H54 (cell line): ENCODE measurements at places on chromosomes 1 and 21.

- DNase-seq = no peak
Observed at GRCh38 chr1:59055908-59056719, 240.8 kb upstream of the FGGY start.

DNA sequence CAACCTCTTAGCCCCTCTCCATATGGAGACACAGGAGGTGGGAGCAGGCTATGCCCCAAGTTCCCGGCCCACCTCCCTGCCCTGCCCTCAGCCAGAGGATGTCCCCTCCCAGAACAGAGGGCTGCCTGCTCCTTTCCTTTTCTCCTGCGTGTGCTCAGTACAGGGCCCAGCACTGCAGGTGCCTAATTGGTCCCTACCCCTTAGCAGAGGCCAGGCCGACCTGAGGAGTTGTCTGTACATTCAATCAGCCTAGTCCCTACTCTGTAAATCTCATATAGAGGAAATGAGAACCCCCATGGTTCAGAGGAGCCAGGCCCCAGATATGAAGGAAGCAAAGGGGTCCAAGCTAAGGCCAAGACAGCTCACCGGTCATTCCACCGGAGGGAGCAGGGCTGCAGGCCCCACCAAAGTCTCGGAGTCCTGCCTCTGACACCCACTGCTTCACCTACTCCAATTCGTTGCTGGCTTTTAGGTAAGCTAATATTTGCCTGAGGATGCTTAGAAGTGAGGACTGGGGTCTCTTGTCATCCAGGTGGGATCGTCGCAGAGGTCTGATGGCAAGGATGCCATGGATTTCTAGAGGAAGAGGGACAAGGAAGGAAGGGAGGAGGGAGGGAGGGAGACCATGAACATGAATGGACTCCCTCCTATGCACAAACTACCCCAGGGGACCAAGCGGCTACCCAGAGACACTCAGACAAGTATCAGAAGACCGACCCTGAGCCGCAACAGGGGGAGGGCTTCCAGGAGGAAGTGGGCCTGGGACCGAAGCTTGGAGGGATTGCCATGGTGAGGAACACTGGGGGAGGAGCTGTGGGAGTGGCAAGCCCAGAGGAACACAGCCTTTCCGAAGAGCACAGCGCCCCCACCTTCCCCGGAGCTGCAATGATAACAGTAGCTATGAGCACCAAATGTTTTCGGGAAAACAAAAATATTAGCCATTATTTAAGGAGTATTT lies 30.4 kb upstream of the FOXO6 start:
- no peak for DNase-seq

GRCh38 chr1:112099979-112100378 lies 110.5 kb upstream of the KCND3 start:
- no peak for DNase-seq

DNA sequence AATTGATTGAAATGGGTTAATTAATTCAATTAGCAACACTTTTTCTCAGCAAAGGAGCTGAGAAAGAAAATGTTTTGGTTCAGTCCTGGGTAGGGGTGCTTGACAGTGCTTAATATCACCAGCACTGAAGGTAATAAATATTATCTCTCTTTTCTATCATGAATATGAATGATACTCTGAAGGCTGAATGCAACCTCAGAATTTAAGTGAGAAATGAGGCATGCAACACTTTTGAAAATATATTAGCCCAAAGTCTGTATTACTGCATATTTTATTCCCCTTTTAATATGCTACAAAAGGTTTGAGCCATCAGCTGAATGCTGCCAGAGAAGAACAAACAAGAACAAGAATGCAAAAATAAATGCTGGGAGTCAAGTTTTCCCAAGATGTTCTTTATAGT lies 52.0 kb upstream of the SAMSN1 start:
- no peak for DNase-seq

DNA sequence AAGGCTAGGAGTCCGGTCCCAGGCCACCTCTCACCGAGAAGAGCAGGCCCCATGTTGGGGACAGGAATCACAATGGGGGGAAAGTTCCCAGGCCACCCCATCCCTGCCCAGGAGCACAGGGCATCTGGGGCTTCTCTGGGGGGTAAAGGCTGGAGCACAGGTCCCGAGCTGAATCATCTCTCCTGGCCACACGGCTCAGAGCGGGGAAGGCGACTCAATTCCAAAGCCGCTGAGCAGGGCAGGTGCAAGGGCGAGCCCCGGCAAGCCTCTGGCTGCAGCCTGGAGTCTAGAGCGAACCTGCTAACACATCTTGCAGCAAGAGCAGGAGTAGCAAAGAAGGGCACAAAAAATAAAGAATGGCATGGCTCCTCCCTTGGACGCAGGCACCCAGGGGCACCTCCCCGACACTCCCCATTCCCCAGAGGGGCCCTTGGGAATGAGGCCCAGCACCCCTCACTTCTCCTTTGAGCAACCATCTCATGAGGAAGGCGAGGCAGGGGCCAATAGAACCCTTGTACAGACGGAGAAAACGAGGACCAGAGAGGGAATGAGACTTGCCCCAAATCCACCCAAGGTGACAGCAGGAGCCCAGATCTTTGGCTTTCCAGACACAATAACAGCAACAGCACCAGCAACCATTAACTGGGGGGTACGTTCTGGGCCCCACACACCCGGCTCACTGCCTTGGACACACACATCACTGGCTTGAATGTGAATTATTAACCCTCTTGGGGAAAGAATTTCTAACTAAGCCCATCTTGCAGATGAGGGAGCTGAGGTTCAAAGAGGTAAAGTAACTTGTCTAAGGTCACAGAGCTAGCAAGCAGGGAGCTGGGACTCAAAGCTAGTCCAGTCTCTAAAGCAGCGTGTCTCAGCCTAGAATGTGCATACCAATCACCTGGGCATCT lies 20.7 kb upstream of the ALDH4A1 start:
- DNase-seq = no peak

DNA sequence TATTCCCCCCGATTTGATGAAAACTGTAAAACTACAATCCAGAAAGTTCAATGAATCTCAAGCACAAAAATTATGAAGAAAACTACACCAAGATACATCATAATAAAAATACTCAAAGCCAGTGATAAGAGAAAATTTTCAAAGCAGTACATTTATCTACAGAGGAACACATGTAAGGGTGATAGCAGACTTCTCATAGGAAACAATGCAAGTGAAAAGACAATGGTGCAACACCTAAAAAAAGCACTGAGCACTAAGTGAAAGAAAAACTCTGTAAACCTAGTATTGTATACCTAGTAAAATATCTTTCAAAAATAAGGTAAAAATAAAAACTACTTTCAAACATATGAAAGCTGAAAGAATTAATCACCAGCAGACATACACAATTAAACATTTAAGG lies 76.1 kb upstream of the IRF2BP2 start:
- DNase-seq = no peak

DNA sequence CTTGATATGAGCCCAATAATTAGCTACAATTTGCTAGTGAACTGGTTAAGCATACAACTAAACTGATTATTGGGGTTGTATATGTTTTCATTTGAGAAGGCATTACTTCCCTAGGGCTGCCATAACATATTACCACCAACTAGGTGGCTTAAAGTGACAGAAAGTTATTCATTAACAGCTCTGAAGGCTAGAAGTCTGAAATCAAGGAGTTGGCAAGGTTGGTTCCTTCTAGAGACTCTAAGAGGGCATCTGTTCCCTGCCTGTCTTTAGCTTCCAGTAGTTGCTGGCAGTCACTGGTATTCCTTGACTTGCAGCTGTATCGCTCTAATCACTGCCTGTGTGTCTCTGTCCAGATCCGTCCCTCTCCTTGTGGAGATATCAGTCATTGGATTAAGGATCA lies 86.3 kb downstream of the LHX9 start:
- DNase-seq = no peak

- no peak for DNase-seq
Observed at GRCh38 chr21:46437096-46437498, 21.6 kb upstream of the DIP2A start.

GRCh38 chr1:59075021-59075420 lies 221.9 kb upstream of the FGGY start:
- no peak for DNase-seq

GRCh38 chr1:41286992-41287391 lies 44.9 kb upstream of the SCMH1 start:
- DNase-seq = no peak

DNA sequence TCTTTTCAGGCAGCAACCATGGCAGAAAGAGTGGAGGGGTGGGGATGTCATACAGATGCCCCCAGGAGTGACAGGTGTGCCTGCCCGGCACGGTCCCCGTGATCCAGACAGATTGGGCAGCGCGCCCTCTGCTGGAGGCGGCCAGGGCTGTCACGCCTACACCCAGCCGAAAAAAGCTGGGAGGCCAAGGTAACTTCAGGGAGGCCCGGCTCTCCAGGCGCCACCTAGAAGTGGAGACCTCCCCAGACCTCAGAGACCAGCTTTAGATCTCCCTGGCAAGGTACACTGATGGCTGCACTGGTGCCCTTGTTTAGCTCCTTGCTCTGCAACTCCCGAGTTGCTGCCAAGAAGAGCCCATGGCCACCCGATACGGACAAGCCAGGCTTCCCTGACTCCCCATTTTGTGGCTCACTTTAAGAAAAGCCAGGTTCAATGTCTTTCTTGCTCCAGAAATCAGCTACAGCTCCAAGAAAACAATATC lies 6.6 kb downstream of the GOLT1A start:
- peak; percentile 73 for DNase-seq

GRCh38 chr1:239676522-239677273 lies 290.3 kb downstream of the CHRM3 start:
- DNase-seq = no peak

GRCh38 chr1:114979278-114979891 lies 50.2 kb upstream of the TSHB start:
- no peak for DNase-seq

DNA sequence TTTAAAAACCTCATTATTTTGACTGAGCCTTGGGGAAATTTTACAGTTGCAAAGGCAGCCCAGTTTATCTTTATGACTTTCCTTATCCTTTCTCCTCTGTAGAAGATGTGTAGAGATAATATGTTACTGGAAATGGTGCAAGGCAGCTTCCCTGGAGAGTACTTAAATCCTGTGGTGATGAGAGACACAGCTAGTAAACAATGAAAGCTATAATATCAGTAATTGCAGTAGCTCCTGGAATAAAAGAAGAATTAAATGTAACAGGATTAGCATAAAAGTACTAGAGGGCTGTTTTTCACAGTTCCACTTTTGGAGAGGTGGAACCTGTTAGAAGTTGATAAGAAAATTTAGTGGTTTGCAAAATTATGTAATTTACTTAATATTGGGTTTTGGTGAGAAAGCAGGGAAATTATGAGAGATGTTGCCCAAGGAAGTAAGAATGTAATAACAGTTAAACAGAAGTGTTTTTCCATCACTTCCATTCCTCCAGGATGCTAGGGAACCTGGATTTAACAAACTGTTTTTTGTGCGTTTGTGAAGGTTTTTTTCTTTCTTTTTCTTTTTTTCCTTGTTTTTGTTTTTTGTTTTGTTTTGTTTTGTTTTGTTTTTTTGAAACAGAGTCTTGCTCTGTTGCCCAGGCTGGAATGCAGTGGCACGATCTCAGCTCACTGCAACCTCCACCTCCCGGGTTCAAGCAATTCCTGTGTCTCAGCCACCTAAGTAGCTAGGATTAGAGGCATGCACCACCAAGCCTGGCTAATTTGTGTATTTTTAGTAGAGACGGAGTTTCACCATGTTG lies 15.7 kb upstream of the EDEM3 start:
- no peak for DNase-seq

DNA sequence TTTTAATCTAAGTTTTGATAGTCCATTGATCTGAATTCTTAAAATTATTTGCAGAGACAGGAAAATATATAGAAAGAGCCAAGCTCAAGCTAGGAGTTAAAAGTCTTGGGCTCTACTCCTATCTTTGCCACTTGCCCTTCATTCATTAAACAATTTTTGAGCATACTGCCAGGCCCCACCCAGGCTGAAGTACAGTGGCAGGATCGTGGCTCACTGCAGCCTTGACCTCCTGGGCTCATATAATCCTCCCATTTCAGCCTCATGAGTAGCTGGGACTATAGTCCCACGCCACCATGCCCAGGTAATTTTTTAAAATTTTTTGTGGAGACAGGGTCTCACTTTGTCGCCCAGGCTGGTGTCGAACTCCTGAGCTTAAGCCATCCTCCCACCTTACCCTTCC lies 8.2 kb downstream of the TRMT13 start:
- no peak for DNase-seq

- no peak for DNase-seq
Observed at GRCh38 chr1:109111386-109112055, 2.4 kb upstream of the ELAPOR1 start.

GRCh38 chr1:10193288-10193687 lies 17.1 kb upstream of the KIF1B start:
- no peak for DNase-seq

- DNase-seq = no peak
Observed at GRCh38 chr1:22535399-22535798, 27.9 kb upstream of the EPHA8 start.

- no peak for DNase-seq
Observed at GRCh38 chr1:232667778-232668165, 37.8 kb upstream of the SIPA1L2 start.

- DNase-seq = no peak
Observed at GRCh38 chr21:38300141-38300578, 43.4 kb downstream of the KCNJ15 start.

DNA sequence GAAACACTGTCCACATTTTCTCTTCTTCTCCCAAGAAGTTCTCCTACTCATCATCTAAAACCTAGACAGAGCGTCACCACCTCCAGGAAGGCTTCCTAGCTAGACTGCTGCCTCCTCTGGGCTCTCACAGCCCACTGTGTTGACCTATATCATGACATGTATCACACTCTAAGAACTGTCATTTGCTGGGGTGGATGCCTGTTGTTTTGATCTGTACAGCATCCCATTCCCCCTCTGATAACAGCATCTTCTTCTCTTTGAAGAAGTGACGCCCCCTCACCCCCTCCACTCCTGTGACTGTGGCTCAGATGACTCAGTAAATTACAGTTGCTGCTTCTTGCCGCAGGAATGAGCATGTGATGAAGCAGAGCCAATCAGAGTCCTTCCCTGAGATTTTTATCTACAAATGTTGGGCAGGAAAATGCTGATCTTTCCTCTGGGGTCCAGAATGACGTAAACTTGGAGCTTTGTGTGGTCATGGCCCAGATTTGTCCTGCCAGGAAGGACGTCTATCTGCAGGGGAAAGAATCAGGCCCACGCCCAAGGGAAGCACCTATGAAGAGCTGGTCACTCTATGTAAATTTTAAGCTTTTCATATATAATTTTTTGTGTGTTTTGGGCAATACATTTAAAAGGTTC lies 28.0 kb upstream of the FOXO6 start:
- DNase-seq = no peak

- no peak for DNase-seq
Observed at GRCh38 chr1:198805498-198806151, 166.8 kb downstream of the PTPRC start.

GRCh38 chr1:47230692-47231300 lies 1.2 kb downstream of the TAL1 start:
- no peak for DNase-seq

GRCh38 chr21:41744028-41744930 lies 22.6 kb downstream of the RIPK4 start:
- no peak for DNase-seq
